ENCODE measurements at places on chromosomes 5 and 9. TPM values are rescaled to one million over a fixed set of nuclear protein-coding genes. Genes with fewer than 3 reads are reported as not detected.

TMEM174 gene
- total RNA-seq = not detected

SH3RF2 gene
- total RNA-seq = 18.0 TPM

SLC6A3 gene
- total RNA-seq = not detected

ANKRD20A1 gene
- total RNA-seq = 0.48 TPM

SURF2 gene
- 9.0 TPM for total RNA-seq

TMEM171 gene
- 0.98 TPM for total RNA-seq

FOXD4L6 gene
- total RNA-seq = not detected

SLC6A18 gene
- not detected for total RNA-seq

GGTA1 gene
- 1.2 TPM for total RNA-seq

TAS2R1 gene
- total RNA-seq = not detected

NUP214 gene
- total RNA-seq = 21.9 TPM

SNX24 gene
- total RNA-seq = 8.2 TPM

BTNL3 gene
- not detected for total RNA-seq

PCDHB4 gene
- 0.35 TPM for total RNA-seq

ODF2 gene
- 6.6 TPM for total RNA-seq

SYK gene
- total RNA-seq = 3.2 TPM

CEL gene
- total RNA-seq = 7.7 TPM

BTNL9 gene
- 8.8 TPM for total RNA-seq

STXBP1 gene
- total RNA-seq = 3.8 TPM

DAPK1 gene
- 58.0 TPM for total RNA-seq

PCDHGA9 gene
- total RNA-seq = 0.65 TPM

DRD1 gene
- total RNA-seq = 0.13 TPM

IER5L gene
- total RNA-seq = 4.5 TPM

ZFP2 gene
- total RNA-seq = 0.63 TPM

LIFR gene
- total RNA-seq = 21.9 TPM

ACTBL2 gene
- total RNA-seq = not detected

EIF4E1B gene
- not detected for total RNA-seq

TYRP1 gene
- not detected for total RNA-seq

COL23A1 gene
- 1.2 TPM for total RNA-seq

GSN gene
- total RNA-seq = 30.8 TPM

PPP3R2 gene
- not detected for total RNA-seq

NUTM2F gene
- total RNA-seq = 0.08 TPM

MORN5 gene
- total RNA-seq = not detected

Measured in left lobe of liver (tissue), 2 donors.